ENCODE measurements at places on chromosomes 7 and 10. TPM values are rescaled to one million over a fixed set of nuclear protein-coding genes. Genes with fewer than 3 reads are reported as not detected.

Gene NUTM2E
- total RNA-seq = not detected

Gene NAMPT
- 99.6 TPM for total RNA-seq

Gene SFTPA1
- not detected for total RNA-seq

Gene NXPH1
- total RNA-seq = not detected

Gene ACTA2
- total RNA-seq = 8.8 TPM

Gene PGAM2
- 0.66 TPM for total RNA-seq

Gene PRSS37
- total RNA-seq = not detected

Gene PLA2G12B
- not detected for total RNA-seq

Gene SPACDR
- total RNA-seq = 2.9 TPM

Gene FXYD4
- not detected for total RNA-seq

Gene ENTPD7
- total RNA-seq = 9.4 TPM

Gene ZNF789
- 28.5 TPM for total RNA-seq

Gene ANXA8L1
- total RNA-seq = 0.22 TPM

Gene PHYHIPL
- not detected for total RNA-seq

Gene EN2
- not detected for total RNA-seq

Gene PNLIPRP3
- not detected for total RNA-seq

Gene ARID5B
- total RNA-seq = 55.7 TPM

Gene CHST3
- not detected for total RNA-seq

Gene MMD2
- not detected for total RNA-seq

Gene NANOS1
- 0.61 TPM for total RNA-seq

Gene HTRA1
- not detected for total RNA-seq

Gene TMEM229A
- total RNA-seq = not detected

Gene SUMF2
- total RNA-seq = 111 TPM

Gene MAT1A
- not detected for total RNA-seq

Gene CCDC3
- 0.15 TPM for total RNA-seq

Gene GFRA1
- total RNA-seq = not detected

Gene CYP2E1
- total RNA-seq = 1.0 TPM

Gene MCM7
- total RNA-seq = 257 TPM

Gene HIPK2
- 29.4 TPM for total RNA-seq
